ENCODE measurements at places on chromosomes 5 and 9. TPM values are rescaled to one million over a fixed set of nuclear protein-coding genes. Genes with fewer than 3 reads are reported as not detected.

The OR1J2 gene
- total RNA-seq: not detected

The SPATA31D4 gene
- total RNA-seq: not detected

The CLIC3 gene
- 5.8 TPM for total RNA-seq

The GZMA gene
- total RNA-seq: not detected

The CNTNAP3 gene
- 0.15 TPM for total RNA-seq

The BTNL9 gene
- not detected for total RNA-seq
